Kidney capillary endothelial cell (primary cell): ENCODE measurements at places on chromosomes 4 and X.
A peak's percentile ranks its signal among the peaks of the same experiment; 100 is the strongest.

GRCh38 chrX:101550751-101551379, 518 bp downstream of the ARMCX1 start:
- DNase-seq, result no peak

DNA sequence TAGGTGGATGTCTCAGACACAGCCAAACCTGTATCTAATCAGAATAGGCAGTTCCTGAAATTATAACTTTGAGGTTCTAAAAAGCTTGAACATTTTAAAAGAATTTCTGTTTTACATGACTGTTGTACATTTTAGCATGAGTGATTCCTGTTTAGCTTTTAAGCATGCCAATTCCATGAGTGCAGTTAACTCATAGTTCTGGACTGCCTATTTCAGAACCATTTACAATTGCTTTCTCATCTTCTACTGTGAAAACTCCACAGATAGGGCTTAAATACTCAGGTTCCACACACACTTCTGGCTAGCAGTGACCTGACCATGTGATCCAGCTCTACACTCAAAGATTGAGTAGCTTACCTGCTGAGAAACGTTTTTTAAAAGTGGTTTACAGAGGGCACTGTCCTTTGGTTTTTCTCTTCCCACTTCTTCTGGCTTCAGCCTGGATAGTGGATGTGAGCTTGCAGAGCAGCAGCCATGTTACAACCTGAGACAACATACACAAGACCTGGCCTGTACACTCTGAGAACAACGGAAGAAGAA, 280.8 kb downstream of the ANKRD50 start:
- no peak for DNase-seq

- DNase-seq, result peak; percentile 1
Measured at GRCh38 chrX:7889680-7890079, 37.5 kb downstream of the PNPLA4 start.

DNA sequence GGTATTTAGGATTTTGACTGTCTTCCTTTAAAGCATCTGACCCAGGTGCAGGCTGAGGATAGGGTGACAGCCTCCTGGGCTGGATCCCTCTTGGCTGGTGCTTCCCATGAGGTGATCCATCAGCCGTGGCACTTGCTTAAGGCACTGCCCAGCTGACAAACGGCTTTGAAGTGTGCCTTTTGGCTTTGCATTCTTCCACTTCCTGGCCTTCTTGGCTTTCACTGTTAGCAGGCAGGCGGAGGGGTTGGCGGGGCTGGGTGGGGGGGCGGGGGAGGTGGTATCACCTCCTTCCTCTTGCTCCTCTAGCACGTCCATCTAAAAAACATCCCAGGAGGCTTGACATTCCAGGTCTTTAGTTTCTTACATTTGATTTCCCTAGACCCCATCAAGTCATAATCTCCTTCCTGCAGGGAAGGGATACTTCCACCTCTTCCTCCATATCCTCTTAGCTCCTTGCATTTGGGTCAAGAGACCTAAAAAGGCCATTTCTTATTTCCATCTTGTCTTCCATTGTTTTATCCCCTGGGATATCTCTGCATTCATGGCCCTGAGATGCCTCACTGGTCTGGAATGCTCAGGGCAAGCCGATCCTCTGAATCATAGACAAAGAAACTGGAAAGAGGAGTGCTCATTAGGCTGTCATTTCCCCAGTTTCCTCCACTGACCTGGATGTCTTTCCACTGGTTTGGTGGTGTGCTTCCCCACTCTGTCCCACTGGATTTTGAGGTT, 11.3 kb upstream of the APLN start:
- DNase-seq, result peak; percentile 89

GRCh38 chr4:168854350-168854921, 155.6 kb downstream of the CBR4 start:
- no peak for DNase-seq

DNA sequence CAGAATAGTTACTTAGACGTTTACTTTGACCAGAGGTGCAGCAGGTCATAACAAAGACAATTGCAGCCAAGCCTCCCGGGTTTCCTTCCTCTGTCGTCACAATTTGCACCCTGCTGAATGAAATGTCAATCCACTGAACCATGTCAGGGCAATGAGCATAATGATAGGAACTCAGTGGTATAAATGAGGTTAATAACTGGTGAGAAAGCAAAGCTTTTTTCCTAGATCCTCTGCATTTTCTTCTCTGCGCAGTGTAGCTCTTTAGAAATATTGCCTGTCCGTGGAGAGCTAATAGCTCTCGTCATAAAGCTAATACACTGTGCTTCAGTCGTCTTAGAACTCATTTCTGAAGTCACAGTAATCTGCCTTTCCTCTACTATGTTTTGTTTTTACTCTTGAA, 1960.1 kb upstream of the ADGRL3 start:
- no peak for DNase-seq

DNA sequence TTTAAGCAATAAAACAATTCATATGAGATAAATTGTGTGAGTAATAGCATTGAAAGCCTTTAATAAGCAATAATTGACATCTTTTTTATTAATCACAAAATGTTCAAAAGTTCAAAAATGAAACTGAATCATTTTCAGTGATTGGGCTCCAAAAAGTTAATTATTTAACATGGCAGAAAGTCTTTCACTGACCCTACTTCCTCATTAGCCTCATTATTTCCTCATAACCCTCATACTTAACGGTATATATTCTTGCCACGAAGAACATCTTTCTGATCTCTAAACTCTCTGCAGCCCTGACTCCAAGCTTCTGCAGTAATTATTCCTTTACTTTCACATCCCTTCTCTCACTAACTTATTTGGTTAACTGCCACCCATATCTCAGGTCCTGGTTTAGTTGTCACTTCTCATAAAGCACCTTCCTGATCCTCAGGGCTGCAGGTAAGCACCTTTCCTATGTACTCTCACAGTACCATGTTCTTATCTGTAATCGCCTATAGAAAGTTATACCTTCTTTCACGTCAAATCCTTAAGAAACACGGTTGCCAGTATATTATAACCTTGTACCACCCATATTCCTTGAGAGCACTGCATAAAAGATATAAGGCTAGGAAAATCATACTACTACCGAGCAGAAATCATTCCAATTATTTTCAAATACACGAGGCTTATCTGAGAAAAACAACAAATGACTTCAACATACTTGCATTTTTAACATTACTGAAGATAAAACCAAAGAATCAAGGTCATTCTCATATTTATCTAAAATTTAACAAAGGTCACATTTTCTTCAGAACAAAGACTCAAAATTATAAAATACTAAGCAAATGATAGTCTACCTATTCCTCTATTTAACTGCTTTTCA, 72.2 kb downstream of the PPP3CA start:
- DNase-seq, result no peak

DNA sequence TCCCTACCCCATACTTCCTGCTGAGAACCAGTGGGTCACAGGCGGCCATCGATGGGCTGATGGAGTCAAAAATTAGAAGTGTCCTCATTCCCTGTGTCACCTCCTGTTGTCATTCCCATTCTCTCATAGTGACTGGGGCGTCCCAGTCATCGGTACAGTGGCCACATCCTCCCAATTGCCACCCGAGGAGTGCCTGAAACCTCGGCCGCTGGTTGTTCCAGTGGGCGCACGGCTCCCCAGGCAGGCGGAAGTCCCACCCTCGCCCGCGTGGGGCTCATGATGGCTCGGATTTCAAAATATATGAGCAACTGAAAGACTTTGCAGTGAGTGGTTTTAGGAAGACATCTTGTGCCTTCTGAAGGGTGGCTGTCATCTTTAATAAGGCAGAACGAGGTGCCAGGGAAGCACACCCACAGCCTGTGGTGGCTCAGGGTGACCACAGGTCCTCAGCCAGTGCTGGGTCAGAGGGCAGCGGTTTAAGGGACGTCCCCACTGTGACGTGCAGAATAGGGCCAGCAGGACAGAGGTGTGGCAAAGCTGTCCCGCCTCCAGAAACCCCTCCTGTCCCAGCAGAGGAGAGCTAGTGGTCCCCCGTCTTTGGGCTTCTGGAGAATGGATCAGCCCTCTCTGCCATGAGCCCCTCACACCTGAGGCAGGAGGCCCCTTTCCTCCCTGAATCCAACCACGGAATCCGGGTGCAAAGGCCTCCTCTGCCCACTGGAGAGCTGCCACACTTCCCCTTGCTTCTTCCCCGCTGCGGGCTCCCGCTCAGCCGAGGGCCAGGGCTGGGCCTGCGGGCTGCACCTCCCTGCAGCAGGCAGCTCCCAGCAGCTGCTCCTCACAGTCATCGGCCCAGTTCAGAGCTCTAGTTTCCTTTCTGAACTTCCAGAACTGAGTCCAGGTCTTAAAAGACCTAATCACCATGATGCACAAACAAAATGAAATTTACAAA, 90.4 kb downstream of the ABLIM2 start:
- no peak for DNase-seq

DNA sequence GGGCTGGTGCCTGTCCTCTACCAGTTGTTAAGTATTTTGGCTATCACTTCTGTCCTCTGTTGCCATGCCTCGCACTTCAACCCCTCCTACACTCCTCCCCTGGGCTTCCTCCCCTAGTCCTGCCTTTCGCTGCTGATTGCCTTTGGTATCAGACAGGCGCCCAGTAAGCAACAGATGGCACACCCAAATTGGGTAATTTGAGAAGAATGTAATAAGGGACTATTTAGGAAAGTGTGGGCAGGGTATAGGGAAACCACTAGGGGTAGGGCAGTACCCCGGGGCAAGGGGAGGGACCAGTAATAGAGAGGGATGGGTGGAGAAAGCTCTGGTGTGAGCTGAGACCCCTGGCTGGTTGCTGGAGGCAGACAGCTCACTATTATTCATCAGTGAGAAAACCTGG, 172.7 kb upstream of the USP9X start:
- no peak for DNase-seq

- DNase-seq, result no peak
Measured at GRCh38 chr4:2870082-2870481, 26.4 kb downstream of the ADD1 start.

DNA sequence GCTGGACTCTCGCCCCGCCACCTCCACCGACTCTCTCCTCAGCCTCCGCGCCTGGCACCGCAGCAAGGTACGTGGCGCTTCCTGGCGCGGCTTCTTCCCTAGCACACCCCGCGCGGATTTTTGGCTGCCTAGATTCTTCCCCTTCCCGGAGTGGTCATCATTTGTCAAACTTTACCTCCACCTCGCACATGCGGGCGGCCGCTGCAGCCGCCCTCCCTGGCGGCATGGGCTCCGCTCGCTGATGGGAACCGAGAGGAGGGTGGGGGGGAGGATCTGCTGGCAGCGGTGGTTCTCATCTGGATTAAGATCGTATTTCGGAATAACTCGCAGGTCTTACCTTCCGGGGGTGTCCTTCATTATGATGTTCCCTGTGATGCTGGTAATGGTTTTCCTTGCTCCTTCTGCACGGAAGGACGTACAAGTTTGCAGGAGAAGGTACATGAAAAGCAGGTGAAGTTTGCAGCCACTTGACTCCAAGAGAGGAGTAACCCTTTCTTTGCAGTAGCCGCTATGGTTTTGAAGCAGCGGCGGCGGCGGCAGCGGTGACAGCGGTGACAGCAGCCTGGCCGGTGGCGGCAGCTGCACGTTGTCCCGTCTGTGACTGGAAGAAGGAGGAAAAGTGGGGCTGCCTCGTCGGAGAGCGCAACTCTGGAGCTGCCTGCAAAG, 2183.9 kb upstream of the TENM3 start:
- no peak for DNase-seq

DNA sequence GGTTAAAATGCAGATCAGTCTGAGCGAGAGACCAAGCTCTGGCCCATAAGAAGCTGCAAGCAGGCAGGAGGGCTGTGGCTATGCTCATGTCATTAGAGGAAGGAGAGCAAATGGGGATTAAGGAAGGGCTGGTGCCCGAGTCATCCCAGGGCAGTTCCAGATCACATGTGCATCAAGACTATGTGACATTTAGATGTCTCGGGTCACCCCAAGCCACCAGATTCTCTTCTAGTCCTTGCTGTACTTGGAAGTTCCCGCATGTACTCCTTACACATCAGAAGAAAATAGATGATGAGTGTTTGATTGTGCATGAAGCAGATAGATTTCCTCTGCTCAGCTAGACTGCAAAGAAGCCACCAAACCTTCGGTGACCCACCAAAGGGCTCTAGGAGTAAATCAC, 42.1 kb upstream of the KLHL34 start:
- DNase-seq, result no peak

DNA sequence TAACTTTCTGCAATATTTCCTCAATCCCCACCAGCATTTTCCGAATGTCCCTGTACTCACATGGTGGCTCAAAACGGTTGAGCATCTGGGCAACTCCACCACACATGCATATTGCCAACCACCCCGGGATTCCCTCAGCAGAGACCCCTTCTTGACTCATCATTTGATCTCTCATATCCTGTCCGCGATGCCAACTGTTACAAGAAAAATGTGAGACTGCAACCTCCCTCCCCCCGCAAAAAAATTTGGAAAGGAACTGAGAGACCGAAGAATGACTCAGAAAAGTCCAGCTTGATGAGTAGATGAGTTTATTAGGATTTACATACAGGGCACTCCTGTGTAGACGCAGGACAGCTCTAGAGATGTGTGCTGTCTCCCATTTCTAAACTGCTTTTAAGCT, 561.4 kb downstream of the ZIC3 start:
- DNase-seq, result no peak
